Epithelial cell of esophagus (primary cell): ENCODE measurements at places on chromosomes 5 and 9.

DNA sequence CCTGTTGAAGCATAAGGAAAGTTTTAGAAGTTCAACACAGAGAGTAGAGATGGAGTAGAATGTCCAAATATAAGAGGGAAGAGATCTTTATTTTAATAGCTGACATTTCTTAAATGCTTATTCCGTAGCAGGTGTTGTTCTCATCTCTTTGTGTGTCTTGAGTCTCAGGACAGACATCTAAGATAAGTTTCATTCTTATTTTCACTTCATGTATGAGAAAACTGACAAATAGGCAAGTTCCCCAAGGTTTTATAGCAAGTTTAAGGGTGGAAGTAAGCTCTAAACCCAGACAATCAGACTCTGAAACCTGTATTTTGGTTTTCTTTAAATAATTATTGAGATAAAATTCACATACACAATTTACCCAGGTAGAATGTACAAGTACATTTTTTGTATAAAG is 228.4 kb upstream of the PPP1R2B start:
- no peak for DNase-seq

DNA sequence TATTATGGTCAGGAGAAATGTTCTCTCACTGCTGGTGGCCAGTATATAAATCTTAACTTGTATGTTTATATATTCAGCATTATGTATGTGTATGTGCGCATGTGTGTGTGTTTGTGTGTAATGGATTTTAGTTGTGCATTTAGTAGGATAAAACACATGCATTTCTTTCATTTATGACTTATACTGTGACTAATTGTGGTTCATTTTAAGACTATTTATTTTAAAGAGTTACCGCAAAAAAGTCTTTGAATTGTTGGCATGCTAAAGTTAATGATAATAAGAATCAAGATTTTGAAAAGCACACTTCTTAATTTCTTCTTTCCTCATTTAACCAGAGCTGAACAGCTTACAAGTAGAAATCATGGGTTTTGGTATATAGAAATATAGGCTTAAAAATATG is 60.9 kb downstream of the RAI14 start:
- no peak for DNase-seq

- no peak for DNase-seq
These were observed 1.7 kb upstream of the TOR4A start for GRCh38 chr9:137275588-137276472.

GRCh38 chr5:40570408-40571129 is 109.1 kb upstream of the PTGER4 start:
- DNase-seq, result peak; percentile 79

DNA sequence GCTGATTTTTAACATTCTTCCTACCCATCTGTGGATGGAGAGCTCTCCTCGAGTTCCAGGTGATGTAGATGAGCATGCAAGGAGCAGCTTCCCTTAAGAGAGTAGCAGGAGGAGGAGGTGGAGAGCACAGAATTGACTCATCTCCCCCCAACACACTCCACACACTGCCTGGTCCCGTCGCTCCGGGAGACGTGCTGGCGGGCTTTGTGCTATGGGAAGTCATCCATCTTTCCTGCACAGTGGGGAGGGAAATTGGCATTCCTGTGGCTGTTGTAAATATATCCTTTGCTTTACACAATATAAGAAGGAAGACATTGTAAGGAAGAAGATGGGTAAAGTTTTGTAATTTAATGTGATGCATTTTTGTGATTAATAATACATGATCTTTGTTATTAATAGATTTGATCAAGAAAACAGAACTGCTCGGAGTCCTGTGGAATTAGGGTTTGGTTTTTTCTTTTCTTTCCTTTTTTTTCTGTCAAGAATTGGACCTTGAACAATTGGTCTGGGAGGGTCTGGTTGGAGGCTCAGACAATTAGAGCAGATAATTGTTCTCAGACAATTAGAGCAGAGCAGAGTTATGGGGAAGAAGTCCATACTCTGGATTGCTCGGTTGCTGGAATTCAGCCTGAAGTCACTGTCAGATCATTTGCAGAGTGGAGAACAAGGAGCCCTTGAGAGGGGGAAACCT is 297.8 kb downstream of the GADD45G start:
- no peak for DNase-seq

DNA sequence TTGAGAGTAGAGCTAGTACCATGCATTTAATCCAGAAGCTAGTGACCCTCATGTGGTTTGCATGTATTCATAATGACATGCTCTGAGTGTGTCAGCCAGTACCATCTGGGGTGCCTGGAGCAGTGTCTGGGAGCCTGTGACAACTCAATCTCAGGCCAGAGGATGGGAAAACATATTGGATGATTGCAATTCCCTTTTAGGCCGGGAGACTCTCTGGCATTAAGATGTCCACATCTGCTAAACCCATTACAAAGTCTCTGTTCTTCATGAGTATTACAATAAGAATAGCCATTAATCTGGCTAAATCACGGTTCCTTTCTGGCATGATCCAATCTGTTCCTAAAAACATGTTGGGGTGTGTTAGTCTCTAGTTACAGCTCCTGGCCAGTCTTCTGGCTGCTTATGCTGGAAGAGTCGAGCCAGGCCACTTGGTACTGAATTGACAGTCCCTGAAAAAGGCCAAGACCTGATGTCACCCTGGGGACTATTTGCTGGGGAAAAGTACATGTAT is 475.7 kb downstream of the ENC1 start:
- no peak for DNase-seq

- DNase-seq, result no peak
These were observed 34.1 kb upstream of the CPLX2 start for GRCh38 chr5:175837171-175837699.
